T-helper 22 cell (primary cell): ENCODE measurements at places on chromosomes 11 and 22.

GRCh38 chr22:41857155-41857859 is 24.4 kb downstream of the SREBF2 start:
- peak; percentile 66 for DNase-seq

GRCh38 chr22:49951986-49952896 is 8.3 kb upstream of the PIM3 start:
- no peak for DNase-seq

DNA sequence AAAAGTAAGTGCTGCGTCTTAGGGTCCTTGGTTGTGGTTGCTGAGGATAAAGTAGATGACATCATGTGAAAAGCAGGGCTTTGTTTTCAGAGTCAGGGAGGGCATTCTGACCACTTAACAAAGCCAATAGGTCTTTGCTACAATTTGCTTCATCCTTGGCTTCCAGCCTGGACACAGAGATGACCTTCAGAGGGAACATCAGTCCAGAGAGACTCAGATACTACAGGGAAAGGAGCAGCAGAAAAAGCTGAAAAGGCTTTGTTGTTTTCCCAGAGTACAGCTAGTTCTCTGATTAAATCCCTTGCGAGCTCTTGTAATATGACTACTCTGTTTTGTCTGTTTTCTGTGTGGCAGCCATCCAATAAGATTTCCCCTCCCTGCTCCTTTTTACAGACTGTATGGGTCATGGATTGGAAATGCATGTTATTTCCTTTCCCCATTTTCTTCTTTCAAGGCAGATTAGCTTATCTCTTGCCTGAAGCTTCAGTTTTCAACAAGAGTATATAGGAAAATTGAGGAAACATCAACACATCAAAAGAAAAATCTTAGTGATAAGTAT is 31.9 kb downstream of the ATG13 start:
- DNase-seq = no peak

DNA sequence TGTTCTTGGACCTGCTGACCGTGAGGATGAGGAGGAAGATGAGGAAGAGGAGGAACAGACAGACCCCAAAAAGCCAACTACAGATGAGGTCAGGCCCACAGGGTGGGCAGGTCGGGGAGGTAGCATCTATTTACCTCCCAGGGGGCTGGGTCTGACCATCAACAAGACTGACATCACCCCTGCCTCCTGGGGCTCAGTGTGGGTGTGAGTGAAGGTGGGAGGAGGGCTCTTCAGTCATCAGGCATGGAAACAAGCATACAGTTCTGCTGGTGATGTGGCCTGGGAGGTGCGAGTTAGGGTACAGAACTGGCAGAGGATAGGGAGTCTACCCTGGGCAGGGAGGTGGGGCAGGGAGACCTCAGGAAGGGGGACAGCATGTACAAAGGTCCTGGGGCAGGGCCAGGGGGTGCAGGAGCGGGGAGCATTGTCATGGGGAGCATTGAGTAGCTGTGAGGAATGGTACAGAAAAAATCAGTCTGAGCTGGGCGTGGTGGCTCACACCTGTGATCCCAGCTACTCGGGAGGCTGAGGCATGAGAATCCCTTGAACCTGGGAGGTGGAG is 8.9 kb downstream of the PLCB3 start:
- no peak for DNase-seq
